ENCODE measurements at places on chromosomes 4 and X.

DNA sequence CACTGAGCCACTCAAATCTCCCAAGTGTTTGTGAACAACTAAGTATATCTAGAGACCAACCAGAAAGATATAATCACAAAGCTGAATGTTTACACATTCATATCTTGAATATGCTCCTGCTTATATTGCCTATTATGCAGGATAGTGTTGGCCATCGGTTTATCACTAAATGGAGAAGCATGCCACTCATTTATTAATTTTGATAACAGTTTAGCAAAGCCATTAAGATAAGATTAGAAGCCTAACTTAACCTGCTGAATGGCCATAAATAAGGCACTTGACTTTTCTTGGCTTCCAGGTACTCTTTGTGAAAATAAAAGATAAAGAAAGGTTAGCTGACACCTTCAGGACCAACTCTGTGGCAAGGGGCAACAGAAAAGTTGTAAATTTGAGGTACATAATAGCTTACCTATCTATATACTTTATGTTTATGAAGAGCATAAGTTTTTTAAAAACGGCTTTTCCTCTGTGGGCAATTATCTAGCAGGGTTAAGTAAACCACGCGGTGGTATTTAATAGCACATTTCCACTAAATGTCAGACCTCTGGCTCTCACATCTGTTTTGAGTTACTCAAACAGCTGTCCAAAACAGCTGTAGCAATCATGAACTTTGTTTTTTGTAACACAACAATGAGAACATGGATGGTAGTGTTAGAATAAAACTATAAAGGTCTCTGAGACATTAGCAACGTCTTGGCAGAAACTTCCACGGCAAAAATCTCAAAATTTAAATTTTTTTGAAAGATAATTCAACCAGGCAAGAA lies 58.8 kb upstream of the FTHL17 start:
- no peak for DNase-seq

DNA sequence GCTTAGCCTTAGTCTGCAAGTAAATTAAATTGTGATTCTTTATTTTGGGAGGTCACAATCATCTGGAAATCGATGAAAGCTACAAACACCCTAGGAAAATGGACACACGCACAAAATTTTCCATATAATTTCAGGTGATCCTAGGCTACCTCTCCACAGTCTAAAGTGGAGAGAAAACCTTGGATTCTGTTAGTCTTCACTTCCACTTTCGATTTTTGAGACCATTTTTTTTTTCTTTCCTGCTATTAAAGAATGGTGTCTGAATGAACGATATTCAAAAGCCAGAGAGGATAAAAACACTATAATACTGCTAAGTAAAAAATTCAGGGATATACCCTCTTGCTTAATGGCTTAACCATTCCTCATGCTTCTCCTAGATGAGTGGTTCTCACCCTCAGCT lies 1.7 kb downstream of the FBXL5 start:
- DNase-seq: no peak

DNA sequence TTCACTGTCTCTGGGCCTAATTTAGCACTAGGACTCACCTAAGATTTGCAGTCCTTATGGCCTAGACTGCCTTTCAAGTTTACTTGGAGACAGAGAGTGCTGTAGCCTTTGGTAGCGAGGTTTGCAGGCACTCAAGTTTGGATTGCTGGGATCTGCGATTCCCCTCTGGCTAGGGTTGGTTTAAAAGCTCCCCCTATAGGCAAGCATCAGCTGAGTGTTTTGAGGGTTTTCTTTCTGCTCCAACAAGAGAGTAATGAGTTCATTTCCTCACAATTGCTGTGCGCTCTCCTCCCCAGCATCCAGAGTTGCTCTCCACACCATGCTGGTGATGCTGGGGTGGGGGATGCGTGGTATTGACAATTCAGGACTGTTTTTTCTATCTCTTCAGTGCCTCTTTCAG lies 206.9 kb downstream of the GLUD2 start:
- no peak for DNase-seq

- DNase-seq: no peak
Measured at GRCh38 chr4:110128029-110128428, 70.4 kb downstream of the ELOVL6 start.

GRCh38 chr4:60175241-60175640 lies 1024.9 kb upstream of the ADGRL3 start:
- no peak for DNase-seq

GRCh38 chr4:56910172-56910967 lies 2.7 kb downstream of the REST start:
- no peak for DNase-seq

GRCh38 chr4:77917601-77918000 lies 55.0 kb downstream of the MRPL1 start:
- DNase-seq: no peak

GRCh38 chr4:7013175-7013574 lies 30.0 kb upstream of the TADA2B start:
- DNase-seq: no peak

- no peak for DNase-seq
Measured at GRCh38 chr4:38044060-38044459, 83.9 kb downstream of the PTTG2 start.

- DNase-seq: no peak
Measured at GRCh38 chrX:132819711-132820264, 138.6 kb downstream of the HS6ST2 start.

- DNase-seq: no peak
Measured at GRCh38 chrX:110403441-110404238, 45.0 kb downstream of the RTL9 start.

GRCh38 chr4:102623622-102624021 lies 122.5 kb downstream of the NFKB1 start:
- DNase-seq: no peak

DNA sequence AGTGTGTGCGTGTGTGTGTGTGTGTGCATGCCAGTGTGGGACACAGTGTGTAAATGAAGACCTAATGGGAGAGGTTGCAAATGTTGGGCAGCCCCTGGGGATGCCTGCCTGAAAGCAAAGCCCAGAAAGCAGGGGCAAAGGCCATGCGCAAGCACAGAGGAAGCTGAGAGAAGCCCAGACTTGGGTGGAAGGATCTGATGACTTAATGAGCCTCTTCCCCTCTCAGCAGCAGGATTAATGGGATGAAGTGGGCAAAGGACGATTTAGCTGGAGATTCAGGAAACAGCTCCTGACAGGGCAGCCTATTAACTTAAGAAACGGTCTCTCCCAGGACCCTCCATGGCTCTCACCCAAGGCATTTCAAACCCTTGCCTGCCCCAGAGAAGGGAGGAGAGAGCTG lies 107.3 kb downstream of the EFNB1 start:
- DNase-seq: no peak

- DNase-seq: no peak
Measured at GRCh38 chrX:13938051-13938828, 91.5 kb downstream of the GEMIN8 start.

- DNase-seq: no peak
Measured at GRCh38 chr4:6526671-6527091, 48.3 kb upstream of the MAN2B2 start.

DNA sequence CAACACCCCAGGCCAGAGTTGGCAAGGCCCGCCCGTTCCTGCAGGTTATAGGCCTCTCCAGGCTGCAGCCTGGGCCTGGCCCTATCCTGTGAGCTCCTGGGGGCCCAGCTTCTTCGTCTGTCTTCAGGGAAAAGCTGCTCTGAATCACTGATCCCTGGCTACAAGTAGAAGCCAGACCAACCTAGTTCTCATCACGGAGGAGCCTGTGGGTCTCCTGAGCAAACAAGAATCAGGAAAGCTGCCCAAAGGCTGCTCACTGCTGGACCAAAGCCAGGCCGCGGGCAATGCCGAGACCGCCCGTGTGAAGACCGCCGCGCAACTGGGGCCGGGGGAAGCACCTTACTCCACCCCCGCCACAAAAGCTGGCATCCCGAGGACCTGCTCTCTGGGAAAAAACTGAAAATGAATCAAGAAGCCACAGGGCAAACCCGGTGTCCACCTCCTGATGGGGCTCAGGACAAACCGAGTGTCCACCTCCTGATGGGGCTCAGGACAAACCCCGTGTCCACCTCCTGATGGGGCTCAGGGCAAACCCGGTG lies 12.8 kb downstream of the CTBP1 start:
- no peak for DNase-seq

- no peak for DNase-seq
Measured at GRCh38 chrX:32489125-32489524, 722.2 kb downstream of the DMD start.

DNA sequence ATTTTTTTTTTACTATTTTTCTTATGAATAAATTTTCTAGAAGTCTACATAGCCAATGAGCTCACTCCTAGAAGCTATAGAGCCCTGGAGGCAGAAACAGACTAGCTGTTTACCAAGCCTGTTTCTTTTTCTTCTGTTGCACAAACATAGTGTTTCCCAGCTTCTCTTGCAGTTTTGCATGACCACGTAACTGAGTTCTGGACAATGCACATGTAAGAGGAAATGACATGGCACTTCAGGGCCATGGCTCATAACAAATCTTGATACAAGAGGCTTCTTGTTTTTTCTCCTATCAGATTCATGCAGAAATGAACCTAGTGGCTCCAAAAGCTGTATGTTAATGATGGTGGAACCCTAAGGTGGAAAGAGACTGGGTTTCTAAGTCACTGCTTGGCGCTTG lies 127.4 kb downstream of the ZNF330 start:
- DNase-seq: no peak

DNA sequence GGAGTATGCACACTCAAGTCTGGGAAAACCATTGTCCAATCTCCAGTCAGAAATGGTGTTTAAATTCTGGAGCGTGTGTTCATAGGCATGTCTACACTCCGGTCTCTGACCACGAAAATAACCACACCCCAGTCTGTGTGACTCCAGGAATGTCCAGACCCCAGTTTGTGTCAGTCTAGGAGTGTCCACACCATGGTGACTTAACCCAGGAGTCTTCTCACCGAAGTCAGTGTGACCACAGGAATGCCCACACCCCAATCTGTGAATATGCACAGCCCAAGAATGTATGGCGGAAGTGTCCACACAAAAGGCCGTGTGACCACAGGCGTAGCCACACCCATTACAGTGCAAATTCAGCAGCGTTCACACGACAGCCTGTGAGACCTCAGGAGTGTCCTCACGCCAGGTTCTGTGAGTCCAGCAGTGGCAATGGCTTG lies 11.4 kb downstream of the FTSJ1 start:
- DNase-seq: peak; percentile 14

DNA sequence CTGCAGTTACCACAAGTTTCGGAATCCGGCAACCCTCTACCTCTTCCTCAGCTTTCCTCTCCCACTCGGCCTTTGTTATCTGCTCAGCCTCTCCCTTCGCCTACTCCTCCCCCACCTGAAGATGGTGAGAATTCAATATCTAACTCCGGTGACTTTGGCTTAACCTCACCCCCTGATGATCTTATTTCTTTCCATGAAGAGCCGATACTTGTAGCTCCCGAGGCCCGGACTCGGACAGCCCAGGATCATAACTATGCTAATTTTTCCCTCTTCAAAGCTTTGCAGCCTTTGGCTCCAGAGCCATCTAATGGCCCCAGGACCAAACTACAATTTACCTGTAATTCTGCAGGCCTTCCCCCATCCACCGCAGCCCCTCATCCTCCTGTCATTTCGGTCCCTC lies 32.0 kb upstream of the MGST2 start:
- DNase-seq: peak; percentile 16
